ENCODE measurements at places on chromosomes 1 and 21.
A peak's percentile ranks its signal among the peaks of the same experiment; 100 is the strongest.

DNA sequence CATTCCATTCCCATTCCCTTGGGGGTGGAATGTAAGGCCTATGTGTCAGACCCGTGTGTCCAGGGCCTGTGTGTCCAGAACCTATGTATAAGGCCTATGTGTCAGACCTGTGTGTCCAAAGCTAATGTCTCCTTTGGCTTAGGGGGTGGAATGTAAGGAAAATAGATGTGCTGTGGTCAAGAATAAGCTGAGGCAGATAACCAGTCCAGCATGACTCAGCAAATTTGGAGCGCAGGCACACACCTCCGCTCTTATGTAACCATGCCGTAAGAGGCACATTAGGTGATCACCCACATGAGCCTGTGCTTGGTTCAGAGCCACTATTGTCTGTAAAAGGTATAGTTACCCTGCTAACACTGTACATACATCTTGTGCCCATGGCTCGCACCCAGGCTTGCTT lies 150.8 kb upstream of the SGIP1 start:
- DNase-seq = no peak

- no peak for DNase-seq
Measured at GRCh38 chr1:228005511-228006033, 1.2 kb upstream of the WNT3A start.

- no peak for DNase-seq
Measured at GRCh38 chr1:54460861-54461387, 54.7 kb upstream of the SSBP3 start.

- no peak for DNase-seq
Measured at GRCh38 chr1:214372092-214372491, 91.1 kb downstream of the SMYD2 start.

GRCh38 chr1:51575406-51576084 lies 41.3 kb upstream of the OSBPL9 start:
- DNase-seq = no peak

- DNase-seq = no peak
Measured at GRCh38 chr1:42392255-42392654, 11.7 kb downstream of the RIMKLA start.

- no peak for DNase-seq
Measured at GRCh38 chr1:34684266-34684665, 70.6 kb upstream of the GJB5 start.

- DNase-seq = no peak
Measured at GRCh38 chr1:161740921-161741320, 8.7 kb upstream of the DUSP12 start.

DNA sequence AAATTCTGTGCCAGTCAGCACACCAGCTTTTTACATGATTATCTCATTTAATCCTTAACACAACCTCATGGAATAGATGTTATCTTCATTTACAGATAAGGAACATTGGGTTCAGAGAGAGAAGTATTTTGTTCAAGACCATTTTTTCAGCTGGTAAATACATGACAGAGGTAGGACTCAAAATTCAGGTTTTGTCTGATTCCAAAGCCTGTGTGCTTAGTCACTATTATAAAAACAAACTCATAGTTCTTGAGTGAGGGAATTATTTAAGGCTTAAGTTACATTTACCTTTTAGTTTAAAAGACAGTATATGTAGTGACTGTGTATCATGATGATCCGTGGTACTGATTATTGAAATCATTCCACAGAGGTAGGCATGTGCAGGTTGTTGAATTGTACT lies 125.2 kb downstream of the MAGI3 start:
- no peak for DNase-seq

GRCh38 chr1:54833121-54833520 lies 32.0 kb upstream of the TTC22 start:
- no peak for DNase-seq

DNA sequence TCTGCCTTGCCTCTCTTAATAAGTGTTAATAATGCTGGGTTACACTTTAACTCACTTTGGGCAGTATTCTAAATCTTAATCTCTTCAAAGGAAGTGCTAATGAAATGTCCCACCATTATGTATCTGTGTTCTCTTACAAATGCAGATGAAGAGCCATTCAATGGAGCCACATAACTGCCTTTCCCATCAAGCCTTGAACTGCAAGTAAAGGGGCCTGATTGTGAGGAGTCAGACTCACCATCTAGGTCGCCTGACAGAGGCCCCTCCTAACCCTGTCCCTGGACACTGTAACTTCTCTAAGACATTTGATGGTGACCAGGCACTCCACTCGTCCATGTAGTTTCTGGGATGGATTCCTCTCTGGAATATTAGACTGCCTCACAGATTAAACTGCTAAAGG lies 329.4 kb downstream of the KIF26B start:
- no peak for DNase-seq

DNA sequence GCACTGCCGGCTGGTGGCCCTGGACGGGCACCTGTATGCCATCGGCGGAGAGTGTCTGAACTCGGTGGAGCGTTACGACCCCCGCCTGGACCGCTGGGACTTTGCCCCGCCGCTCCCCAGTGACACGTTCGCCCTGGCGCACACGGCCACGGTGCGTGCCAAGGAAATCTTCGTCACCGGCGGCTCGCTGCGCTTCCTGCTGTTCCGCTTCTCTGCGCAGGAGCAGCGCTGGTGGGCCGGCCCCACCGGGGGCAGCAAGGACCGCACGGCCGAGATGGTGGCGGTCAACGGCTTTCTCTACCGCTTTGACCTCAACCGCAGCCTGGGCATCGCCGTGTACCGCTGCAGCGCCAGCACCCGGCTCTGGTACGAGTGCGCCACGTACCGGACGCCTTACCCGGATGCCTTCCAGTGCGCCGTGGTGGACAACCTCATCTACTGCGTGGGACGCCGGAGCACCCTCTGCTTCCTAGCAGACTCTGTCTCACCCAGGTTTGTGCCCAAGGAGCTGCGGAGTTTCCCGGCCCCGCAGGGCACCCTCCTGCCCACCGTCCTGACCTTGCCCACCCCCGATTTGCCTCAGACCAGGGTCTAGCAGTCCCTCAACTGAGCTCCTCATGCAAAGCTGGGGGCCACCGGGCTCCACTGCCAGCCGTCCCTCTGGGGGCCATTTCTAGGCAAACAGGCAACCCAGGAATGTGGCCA lies 2.1 kb downstream of the KLHDC7A start:
- no peak for DNase-seq

DNA sequence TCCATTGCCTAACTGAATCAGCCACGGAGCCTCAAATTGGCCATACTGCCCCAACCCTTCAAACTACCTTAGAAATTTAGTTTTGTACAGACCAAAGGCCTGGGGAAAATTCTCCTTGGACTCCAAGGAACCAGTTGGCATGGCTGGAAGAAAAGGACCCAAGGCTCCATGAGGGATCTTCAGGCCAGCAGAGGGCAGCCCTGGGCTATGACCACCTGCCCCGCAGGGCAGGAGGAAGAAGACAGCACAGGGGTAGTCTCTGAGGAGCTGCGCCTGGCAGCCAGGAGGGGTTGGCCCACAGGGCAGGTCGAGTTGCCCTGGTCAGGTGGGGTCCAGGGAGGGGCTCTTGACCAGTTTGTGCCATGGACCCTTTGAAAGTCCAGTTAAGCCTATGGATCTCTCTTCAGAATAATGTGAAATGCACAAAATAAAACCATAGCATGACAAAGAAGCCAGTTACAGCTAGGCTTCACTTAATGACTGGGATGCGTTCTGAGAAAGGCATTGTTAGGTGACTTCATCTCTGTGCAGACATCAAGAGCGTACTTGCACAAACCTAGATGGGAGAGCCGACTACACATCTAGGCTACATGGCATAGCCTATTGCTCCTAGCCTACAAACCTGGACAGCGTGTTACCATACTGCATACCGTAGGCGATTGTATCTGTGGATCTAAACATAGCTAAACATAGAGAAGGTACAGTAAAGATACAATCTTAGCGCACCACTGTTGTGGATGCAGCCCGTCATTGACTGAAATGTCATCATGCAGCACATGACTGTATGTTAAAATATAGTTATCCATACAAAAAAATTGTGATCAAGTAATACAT lies 26.1 kb downstream of the CACNA1S start:
- peak; percentile 6 for DNase-seq

DNA sequence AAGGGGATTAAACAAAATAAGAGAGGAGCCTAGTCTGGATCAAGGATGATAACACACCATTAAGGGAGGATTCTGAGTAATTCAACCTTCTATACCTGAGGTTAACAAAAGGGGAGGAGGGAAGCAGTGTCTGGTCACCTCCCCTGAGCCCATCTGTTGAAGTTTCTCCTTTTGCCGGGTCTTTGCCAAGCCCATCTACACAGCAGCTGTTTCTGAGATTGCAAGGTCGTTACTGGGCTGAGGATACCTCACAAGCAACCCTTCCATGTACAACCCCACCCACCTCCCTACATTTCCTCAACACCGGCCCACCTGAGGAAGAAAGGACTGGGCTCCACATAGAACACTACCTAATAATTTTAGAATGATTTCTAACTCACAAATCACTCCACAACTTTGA lies 26.3 kb downstream of the LRRC52 start:
- DNase-seq = no peak
